Activated effector memory CD4-positive, alpha-beta T cell treated with anti-CD3 and anti-CD28 coated beads, Interleukin-2, amount 50 U/mL, for 16 hours (primary cell): ENCODE measurements at places on chromosomes 7 and 10.
A peak's percentile ranks its signal among the peaks of the same experiment; 100 is the strongest.

GRCh38 chr10:12308057-12308456 is 41.3 kb upstream of the CAMK1D start:
- no peak for DNase-seq

GRCh38 chr7:118826246-118826645 is 601.7 kb downstream of the ANKRD7 start:
- DNase-seq = no peak

DNA sequence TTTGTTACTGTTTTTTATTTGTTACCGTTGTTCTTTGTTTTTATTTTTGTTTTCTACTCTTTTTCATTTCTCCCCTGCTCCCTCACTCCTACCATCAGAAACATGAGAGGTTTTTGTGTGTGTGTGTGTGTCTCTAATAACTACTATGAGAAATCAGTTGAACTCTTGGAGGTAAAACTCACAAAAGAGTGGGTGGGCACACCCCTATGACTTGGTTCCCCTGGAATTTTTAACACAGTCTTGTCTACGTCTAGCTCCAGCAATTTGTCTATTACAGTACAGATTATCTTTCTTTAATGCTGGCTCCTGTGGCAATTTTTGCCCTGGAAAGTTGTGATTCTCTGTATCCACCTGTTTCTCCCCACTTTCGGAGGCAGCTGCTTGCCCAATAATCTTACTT is 56.2 kb downstream of the AOAH start:
- no peak for DNase-seq

DNA sequence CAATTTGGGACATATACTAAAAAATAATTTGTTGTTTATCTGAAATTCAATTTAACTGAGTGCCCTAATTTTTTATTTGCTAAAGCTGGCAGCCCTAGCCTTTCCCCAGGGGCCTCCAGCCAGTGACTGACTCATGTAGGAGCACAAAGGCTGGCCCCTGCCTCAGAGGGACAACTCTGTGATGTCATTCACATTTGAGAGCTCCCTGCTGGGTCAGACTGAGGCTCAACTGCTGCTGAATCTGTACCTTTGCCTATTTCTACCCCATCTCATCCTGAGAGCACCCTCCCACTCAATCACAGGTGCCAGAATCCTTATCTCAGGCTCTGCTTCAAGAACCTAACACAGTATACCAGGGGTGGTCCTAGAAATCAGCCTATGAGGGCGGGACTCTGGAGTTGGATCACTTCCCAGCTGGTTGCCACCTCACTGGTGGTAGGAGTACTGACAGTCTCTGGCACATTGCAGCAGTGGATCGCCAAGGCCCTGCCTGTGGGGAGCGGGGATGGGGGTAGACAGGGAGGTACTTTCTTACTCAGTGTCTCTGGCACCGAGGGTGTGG is 11.6 kb downstream of the GCK start:
- DNase-seq = no peak

GRCh38 chr7:41869997-41870396 is 167.1 kb upstream of the INHBA start:
- DNase-seq = no peak

DNA sequence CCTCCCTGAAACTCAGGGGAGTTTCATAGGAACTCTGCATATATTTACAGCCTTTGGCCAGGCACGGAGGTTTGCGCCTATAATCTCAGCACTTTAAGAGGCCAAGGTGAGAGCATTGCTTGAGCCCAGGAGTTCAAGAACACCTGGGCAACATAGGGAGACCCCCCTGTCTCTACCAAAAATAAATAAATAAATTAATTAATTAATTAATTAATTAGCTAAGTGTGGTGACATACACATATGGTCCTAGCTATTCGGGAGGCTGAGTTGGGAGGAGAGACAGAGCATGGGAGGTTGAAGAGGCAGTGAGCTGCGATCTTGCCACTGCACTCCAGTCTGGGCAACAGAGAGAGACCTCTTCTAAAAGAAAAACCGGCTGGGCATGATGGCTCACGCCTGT is 9.4 kb upstream of the LEP start:
- DNase-seq = no peak

DNA sequence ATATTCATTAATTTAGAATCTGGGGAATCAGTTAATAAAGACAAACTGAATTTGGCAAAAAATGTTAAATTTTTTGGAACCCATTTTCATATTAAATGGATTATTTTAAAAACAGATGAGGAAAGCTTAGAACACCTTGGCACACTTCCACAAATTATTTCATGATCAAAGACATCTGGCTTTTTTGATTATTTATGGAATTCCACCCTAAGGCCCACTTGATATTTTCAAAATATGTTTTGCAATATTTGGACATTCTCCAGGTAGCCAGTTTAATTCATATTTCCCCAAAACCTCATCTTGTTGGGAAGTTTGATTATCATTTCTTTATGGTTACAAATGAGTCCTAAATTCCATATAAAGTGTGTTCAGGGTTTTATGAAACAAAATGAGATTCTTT is 129.9 kb downstream of the DOCK4 start:
- no peak for DNase-seq

GRCh38 chr7:1246871-1247526 is 14.3 kb downstream of the UNCX start:
- DNase-seq = no peak

DNA sequence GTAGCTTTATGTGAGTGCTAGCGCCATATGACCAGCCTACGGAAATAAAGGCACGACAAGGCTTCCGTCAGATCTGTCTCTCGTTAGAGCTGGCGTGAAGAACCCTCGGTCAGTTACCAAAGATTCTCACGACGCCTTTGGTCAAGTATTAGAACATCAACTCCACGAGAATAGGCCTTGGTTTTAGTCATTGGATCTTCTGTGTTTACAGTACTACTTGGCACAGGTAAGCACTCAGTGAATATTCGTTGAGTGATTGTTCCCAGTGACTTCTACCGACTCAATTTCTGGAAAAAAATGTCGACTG is 316 bp downstream of the RBM48 start:
- DNase-seq = no peak

DNA sequence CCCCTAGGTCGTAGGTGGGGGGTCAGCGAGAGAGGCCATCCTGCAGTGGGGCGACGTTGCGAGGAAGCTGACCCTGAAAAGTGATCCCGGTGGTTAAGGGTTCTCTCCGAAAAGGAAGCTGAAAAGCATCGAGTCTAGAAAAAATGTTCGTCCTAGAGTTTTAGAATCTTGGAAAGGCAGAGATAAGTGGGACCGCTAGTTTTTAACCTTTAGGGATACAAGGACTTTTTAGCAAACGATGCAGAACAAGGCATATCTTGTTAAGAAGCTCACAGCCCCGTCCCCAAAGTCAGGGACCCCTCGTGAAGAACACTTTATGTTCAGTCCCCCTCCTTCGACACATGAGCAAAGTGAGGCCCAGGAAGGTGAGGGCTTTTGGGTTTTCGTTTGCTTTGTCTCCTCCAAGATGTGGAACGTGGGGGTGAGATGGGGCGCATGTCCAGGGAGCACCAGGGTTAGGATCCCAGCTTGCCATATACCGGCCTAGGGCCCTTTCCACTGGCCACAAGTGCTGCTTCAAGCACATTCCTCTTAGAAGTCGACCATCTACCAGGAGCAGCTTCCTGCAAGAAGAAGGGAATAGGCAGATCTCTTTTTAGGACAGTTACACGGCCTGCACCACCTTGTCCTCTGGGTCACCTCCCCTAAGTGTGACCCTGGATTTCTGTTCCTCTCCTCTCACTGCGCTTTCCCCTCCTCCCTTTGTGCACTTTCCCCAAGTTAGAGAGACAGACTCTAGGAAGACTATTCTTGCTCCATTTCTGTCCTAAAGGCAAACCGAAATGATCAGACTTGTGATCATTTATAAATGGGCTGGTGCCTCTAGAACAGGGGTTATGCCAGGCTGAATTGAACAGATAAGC is 969 bp downstream of the SLC35G1 start:
- no peak for DNase-seq

DNA sequence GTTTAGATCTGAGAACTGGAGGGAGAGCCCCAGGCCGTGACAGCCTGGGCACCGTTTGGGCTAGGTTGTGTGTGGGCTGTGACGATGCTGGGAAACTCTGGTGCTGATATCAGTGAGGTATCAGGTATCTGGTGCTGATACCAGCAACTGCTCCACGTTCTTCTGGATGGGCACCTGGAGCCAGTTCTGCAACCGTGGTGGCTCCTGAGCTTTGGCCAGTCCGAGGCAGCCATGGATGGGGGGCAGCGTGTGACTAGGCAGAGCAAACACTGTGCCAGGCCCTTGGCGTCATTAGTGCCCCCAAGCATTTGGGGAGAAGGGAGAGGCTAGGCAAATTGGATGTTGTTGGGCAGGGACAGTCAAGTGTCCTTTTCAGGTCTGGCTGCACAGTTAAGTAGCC is 57.9 kb downstream of the ZNF467 start:
- DNase-seq = no peak

DNA sequence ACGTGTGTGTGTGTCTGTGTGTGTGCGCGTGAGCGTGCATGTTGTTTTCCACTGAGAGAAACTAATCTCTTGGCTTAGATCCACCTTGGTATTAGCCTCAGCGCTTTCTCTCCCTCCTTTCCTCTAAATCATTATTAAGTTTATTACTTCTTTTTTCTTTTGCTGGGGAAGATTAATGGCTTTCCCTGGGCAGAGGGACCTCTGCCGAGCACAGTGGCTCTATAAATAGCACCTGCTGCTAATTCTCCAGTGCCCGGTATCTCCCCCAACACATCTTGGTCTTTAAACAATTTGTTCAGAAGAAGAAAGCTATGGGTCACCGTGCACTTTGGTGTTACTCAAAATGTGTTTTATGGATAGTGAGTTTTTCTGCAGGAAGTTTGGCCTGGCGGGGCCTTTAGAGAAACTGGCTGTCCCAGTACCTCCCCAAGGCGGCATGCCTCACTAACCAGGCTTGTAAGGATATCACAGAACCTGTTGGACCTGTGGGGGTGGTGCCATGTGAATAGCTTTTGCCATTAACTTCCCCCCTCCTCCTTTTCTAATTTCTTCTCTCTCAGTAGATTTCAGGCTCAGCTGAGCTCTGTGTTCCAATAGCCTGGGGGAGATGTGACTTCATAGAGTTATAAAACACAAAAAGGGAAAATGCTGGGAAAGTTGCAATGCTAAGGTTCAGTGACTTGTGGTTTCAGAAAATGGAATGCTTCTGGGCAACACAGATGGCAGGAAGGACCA is 70.1 kb upstream of the RAB11FIP2 start:
- DNase-seq = no peak

DNA sequence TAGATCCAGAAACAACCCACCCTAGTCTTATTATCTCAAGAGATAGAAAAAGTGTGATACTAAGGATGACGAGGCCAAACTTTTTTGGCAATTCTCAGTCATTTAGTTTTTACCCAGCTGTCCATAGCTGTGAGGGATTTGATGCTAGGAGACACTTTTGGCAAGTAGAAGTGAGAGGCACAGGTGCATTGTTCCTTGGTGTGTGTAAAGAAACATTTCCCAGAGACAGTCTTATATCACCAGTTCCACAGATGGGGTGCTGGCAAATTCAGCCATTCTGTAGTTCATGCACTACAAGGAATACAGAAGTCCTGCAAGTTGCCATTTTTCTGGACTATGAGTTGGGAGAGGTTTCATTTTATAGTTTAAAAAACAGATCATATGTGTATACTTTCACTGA is 403.3 kb upstream of the GHITM start:
- DNase-seq = no peak

DNA sequence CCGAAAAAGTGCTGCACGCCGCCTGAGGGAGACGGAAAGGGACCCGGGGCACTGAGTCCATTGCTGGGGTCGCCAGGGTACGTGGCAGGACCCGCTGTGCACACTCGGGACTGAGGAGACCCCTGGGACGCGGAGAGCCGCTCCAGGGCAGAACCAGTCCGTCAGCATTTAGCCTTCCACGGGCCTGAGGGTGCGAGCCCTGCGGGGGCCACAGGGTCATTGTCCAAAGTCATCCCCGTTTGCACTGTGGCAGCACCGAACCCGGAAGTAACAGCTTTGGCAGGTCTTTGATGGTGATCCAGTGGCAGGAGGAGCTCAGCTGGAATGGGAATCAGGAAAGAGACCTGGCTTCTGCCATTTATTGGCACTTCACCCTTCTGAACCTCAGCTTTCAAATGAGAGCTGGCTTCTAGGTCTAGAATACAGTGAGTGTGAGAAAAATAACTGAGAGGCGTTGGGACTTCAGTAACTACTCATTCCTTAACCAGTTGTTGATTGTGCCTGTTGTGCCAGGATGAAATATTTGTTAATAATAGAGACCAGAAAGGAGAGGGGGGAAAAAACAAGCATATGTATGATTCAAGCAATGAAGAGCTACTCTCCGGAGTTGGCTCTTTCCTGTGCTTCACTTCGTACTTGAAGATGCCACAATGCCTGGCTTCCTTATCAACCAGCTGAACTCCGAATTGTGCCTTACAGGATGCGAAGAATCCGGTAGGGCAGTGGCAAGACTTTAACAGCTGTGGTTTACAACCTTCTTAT is 811 bp upstream of the ARHGAP12 start:
- DNase-seq = peak; percentile 74

DNA sequence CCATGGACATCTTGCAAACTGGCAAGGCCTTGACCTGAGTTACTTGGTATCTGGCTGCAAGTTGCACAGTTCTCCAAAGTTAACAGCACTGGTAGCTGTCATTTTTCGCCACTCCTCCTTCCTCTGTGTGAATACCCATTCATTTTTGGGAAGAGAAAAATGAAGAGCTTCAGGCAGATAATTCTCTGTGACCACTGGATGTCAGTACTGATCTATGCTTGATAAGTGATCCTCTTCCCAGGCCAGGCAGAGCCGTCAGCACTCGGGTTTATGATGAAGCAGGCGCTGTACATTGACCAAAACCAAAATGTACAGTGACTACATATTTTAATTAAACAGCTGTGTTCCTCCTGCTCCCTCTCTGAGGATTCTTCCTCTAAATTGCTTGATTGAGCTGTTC is 55.9 kb upstream of the PDZD8 start:
- no peak for DNase-seq

GRCh38 chr7:2958416-2959102 is 85.1 kb downstream of the CARD11 start:
- peak; percentile 60 for DNase-seq

- DNase-seq = no peak
These were observed 7.7 kb downstream of the CCM2 start for GRCh38 chr7:45007571-45008328.

DNA sequence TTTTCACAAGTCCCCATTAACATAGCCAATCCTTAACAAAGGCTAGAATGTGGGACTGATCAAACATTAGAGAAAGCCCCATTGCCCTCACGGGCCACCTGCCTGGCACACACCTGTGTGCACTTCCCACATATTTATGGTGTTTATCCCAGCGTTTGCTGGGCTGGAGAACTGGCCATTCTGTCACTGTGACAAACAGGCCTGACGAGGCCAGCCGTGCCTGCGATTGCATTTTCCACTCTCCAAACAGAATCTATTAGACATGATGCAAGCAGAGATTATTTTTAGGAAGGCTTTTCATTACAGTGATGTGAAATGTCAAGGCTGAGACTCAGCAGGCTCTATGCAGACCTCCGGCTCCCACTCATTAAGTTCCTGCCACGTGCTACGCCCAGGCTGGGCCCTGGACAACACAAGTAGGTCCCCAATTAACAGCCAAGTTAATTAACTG is 20.4 kb downstream of the PTPRN2 start:
- no peak for DNase-seq
